CD8-positive, alpha-beta T cell (primary cell): ENCODE measurements at places on chromosomes 12 and 14.

- no peak for DNase-seq
These were observed 176.6 kb downstream of the FOXN3 start for GRCh38 chr14:89240414-89240813.

DNA sequence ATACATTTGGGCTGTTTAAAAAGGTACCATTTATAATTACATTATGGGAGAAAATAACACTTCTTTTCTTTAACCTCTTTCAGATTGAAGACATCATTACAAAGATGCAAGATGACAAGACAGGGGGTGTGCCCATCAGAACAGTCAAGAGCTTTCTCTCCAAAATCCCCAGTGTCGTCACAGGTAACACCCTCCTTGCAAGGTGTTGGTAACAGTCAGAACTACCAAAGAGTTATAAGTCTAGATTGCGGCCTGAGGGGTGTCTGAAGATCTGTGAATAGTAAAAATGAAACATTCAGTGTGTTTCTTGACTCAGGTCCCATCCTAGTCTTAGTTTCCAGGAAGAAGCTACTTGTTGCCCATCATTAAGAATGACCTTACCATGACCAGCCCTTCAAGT is 419.8 kb downstream of the RGS6 start:
- no peak for DNase-seq

DNA sequence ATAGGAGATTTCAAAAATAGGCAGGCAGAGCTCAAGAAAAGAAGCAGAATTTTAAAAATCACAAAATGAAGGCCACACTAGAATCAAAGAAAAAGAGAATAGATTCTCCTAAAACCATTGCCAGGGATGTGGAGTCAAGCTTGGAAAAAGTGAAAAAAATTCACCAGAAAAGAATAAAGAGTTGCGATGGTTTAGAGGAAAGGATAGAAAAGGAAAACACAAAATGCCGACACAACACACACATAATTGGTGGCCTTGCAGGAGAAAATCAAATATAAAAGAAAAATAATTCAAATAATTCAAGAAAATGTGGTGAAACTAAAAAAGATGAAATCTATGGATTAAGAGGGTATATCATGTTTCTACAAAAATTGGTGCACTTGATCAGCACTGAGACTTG is 181.6 kb upstream of the C14orf180 start:
- no peak for DNase-seq

DNA sequence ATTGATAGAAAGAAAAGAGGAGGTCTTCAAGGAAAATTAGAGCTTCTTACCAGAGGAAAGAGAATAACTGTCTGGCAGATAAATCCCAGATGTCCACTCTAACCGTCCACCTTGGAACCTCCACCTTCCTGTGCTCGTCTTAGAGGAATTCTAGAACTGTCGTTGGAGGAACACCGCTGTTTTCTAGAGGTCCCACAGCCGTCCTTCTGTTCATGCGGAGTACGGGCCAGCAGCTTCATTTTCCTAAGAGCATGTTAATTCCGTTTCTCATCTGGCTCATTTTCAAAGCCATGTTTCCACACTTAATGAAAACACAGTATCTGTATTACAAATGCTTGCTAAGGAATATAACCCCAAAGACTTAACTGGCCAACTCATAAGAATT is 107.9 kb upstream of the ESRRB start:
- DNase-seq = no peak

DNA sequence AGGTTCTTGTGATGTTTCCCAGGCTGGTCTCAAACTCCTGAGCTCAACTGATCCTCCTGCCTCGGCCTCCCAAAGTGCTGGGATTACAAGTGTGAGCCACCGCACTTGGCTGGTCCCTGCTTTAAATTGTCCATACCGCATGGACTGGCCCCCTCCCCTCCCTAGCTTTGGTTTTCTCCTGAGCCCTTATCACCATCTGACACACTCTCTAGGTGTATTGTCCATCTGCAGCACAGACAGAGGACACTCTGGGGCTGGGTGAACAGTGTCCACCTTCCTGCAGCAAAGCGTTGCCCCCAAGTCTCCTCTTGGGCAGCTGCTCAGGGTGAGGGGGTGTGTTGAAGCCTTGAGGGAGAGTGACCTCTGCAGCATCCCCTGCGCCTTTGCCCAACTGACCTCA is 36.0 kb upstream of the DLK1 start:
- DNase-seq = no peak

DNA sequence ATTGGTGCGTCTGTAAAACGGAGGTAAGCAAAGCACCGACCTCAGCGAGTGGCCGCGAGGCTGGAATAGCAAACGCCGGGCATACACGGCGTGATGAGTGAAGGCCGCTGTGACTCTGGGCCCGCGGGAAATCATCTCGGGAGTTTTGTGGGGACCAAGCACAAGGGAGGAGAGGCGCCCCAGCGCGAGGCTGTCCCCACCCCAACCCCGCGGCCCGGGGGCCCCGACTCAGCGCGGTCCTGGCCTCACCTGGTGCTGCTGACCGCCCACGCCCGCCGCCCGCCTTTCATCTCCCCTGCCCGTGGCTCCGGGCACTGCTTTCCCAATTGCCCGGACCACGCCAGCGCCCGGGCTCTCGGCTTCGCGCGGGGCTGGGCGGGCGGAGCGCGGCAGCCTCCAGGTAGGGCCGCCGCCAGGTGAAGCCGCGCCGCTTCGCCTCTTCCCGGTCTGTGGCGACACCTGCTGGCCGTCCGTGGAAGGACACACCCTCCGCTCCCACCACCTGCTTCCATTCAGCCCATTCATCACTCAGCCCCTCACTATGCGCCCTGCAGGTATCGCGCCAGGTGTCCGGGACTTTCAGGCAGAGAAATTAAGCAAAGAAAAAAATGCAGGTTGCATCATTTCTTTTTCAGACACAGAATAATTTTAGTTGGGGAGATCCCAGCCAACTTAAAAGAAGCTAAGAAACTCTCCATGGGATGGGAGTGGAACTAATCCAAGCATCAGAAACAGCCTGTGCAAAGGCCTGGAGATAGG is 360.4 kb downstream of the MED13L start:
- DNase-seq = peak; percentile 84

- DNase-seq = no peak
These were observed 321.5 kb downstream of the CACNA1C start for GRCh38 chr12:2374092-2374906.

DNA sequence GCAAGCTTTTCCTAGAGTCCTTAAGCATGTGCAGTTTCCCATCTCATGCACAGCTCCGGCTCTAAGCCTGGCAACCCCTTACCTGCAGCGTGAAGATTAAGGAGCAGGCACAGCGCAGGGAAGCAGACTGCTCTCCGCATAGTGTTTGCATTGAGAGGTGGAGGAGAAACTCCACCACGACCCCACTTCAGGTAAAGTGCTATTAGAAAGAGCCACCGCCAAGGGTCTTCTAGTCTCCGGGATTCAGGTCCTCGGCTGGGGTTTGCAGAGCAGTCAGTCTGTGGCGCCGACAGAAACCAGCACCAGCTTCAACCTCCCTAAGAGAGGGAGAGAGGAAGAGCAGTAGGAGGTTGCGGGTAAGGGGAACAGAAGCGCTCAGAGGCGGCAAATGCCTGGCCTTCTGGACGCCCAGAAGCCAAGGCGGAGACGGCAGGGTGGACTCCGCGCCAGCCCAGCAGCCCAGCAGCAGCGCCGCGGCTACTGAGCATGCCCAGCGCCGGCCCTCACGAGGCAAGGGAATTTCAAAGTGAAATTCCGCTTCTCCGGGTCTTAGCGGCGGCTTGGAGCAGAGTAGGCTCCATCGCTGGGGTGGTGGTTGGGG is at the start of gene PTPRR:
Gene PTPRR (minus strand): TSS at position 488 of the 601 bp plus-strand sequence. CDS start 348 bp downstream, at position 140.
- DNase-seq = no peak

- DNase-seq = no peak
These were observed 1112.6 kb downstream of the SLC6A15 start for GRCh38 chr12:83800022-83800421.

DNA sequence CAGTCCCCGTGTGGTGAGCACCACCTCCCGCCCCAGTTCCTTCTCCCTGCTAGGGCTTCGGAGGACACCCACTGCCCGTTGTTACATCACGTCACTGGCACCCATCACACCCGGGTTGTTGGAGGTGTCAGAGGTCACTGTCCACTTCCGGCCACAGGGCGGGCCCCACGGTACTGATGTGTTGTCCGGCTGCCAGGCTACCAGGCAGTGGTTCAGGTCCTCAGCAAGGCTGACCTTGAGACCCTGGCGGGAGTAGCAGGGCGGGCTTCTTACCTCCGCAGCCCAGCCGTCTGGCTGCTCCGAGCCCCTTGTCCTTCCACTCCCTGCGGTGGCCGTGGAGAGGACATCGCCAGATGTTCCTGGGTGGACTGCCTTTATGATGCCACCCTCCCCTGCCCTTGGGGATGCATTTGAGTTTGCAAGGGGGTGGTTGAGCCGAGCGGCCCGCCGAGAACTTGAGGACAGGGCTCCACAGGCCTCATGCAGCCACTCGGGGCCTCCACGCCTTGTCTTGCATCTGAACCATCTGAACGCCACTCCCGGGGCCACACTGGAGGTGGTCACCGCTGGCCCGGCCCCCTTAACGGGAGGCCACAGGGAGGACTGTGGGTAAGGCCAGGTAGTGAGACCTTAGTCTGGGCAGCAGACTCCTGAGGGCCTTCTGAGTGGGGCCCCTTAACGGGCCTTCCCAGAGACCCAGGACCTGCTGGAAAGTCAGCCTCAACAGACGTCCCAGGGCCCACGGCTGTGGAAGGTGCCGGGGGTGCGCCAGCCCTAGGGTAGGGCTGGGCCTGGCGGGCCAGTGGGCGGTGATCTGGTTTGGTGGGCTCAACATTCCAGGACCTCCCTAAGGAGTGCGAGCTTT is 27.1 kb upstream of the PLD4 start:
- peak; percentile 13 for DNase-seq

DNA sequence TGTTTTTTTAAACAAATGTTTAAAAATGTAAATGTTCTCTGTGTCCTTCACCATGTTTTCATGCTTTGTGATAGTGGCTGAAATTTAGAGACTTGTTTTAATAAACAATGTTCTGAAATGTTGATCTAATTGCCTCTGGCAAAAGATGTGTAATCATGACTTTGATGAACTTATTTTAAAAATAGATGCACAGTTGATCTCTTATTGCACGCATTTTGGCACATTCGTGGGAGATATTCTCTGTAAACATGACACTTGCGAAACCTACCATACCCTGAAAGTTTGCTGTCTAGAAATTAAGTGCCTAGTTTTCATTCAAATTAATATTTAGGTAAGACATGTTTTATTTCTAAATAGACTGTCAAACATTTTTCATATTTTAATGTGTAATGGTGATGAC is 119.7 kb upstream of the DNM1L start:
- no peak for DNase-seq

DNA sequence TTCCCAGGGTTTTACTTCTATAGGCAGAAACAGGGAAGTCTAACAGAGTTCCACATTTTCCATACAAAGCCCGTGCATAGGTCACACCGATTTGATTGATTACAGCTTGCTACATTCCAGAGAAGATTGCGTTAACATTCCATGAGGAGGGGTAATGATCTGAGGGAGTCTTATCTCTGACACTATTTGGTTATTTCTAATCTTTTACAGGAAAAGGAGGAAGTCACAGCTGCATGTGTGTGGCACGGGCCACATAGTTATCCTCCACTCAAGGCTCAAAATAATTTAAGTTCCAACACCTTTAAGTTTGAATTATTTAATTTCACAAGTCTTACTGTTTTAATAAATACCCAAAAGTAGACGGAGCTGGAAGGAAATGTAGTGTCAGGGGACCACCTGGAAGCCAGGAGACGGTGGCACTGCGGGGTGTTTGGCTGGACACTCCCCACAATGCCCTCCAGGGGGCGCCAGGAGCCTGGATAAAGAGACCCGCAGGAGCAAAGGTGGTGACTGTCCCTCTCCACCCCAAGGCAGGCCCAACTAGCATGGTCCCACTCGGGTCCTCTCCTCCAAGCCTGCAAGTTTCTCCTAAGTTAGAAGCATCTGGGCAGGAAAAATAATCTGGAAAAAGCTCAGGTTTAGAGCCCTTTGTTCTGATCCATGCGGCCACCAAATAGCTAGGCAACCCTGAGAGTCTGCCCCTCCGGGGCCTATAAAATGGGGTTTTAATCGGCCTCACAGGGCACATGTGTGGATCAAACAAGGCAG is 20.2 kb downstream of the KRT8 start:
- peak; percentile 71 for DNase-seq

GRCh38 chr12:123351349-123351748 is 13.3 kb downstream of the SBNO1 start:
- no peak for DNase-seq

- DNase-seq = no peak
These were observed 10.2 kb downstream of the TRMT61A start for GRCh38 chr14:103539056-103539825.

DNA sequence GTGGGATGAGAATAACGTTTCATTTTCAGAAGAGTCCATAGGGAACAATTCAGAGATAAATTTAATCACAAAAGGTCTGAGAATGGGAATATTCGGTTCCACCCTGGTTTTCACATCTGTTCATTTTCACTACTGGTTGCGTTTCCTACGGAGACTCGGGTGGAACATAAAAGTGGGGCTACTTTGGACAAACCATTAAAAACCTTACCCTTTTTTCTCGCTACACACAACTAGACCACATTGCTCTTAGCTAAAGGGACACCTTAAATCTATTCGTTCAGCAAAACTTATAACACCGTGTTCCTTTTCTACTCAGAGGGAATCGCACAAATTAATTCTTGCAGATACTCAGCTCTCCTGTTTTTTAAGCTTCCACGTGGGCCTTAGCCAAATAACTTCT is 1.0 kb upstream of the SUDS3 start:
- no peak for DNase-seq

- no peak for DNase-seq
These were observed 28.9 kb downstream of the PTGER2 start for GRCh38 chr14:52342849-52343596.

DNA sequence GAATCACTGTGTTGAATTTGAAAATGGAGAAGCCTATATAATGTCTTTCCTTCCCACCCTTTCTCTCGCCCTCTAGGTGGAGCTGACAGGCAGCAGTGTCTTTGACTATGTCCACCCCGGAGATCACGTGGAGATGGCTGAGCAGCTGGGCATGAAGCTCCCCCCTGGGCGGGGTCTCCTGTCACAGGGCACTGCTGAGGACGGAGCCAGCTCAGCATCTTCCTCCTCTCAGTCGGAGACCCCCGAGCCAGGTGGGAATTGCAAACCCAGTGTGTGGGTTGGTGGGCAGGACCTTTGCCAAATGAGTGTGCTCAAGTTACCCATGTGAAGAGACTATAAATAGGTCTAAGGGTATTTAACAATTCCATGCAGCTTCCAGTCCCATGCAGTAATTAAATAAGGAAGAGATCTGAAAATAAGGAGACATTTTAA is 274.7 kb downstream of the EGLN3 start:
- DNase-seq = no peak

GRCh38 chr14:49692193-49692757 is 645 bp upstream of the KLHDC1 start:
- no peak for DNase-seq

DNA sequence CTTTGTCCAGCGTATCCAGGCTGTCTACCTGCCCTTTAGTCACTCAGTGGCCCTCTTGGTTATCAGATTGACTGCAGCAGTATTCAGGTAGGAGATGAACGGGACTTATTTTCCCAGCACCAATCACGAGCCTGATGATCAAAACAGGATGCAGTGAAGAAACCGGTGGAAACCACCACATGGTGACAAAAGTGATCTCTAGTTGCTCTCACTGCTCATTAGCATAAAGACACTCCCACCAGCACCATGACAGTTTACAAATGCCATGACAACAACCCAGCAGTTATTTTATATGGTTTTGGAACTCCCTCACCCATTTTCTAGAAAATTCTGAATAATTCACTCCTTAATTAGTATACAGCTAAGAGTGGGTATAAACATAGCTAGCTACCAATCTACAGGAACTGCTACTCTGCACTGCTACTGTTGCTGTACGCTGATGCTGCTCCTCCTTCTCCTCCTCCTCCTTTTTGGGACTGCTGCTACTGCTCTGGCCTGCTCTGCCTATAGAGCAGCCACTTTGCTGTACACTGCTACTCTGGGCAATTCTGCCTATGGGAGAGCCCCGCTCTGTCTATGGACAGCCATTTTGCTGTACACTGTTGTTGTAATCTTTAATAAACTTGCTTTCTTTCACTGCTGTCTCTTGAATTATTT is 142.5 kb upstream of the SSTR1 start:
- DNase-seq = peak; percentile 71
